ENCODE measurements at places on chromosomes 5 and 9.

DNA sequence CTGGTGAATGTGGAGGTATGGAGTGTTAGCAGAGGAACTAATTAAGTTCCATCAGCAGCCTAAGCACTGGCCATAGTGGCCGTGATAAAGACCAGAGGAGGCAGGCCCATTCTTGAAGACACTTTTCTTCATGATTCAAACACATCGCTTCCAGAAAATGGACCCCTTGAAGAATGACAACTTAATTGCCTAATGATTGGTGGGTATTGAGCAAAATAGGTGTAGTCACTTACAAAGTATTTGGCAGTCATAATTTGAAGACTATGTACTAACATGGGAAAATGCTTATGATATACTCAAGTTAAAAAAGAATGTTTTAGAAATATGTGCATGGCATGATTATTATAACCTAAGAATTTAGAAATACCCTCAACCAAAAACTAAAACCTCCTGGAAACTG, 44.8 kb downstream of the MEGF10 start:
- DNase-seq, result no peak

DNA sequence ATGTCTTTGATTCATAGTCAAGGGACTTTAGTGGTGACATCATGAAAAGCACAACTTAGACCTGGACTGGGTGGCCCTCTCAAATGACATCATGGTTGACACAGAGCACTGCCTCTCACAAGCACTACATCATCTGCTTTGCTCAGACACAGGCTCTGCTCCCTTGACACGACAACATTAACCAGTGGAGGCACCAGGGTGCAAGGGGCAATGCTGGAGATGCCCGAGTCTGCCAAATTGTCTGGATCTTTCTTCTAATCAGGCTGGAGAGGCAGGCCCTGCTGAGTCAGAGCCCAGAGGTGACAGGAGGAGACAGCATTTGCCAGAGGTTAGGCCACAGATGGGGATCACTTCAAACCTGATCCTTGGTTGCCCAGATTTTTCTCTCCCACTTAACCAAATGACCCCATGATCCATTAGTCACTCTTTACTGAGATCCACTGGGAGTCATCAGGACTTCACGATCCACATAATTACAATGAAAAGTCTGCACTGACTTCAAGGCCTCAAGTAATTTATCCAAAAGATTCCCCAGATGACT, 174.4 kb downstream of the SLIT3 start:
- DNase-seq, result no peak

DNA sequence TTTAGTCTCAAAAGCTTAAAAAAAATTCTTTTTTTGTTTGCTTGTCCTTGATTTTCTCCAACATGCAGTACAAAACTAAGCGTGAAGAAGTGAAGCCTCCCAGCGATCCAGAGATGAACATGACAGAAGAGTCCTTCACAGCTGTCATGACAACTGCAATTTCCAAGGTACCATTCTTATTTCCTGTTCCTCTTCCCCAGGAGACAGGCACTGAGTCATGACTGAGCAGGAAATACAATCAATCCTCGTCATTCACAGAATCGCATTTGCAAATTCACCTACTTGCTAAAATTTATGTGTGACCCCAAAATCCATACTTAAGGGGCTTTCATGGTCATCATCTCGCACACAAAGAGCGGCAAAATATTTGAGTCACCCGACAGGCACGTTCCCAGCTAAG, 77.3 kb downstream of the SLC1A1 start:
- no peak for DNase-seq

DNA sequence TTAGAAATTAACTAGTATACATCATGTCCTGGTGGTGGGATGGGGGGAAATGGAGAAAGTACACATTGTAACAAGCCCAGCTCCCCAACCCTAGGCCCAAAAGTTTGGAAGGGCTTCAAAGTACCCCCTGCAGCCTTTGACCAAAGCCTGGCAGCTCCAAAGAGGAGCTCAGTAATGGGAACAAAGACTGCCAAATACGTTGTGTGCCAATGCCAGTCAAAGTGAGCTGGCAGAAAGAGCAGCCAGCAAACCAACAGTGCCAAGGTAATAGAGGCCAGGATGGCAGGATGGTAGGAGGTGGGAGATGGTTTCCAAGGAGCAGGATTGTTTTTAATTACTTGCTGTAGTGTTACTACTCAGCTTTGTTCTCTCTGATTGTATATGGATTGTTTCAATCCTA, 248.3 kb downstream of the COX7C start:
- no peak for DNase-seq

DNA sequence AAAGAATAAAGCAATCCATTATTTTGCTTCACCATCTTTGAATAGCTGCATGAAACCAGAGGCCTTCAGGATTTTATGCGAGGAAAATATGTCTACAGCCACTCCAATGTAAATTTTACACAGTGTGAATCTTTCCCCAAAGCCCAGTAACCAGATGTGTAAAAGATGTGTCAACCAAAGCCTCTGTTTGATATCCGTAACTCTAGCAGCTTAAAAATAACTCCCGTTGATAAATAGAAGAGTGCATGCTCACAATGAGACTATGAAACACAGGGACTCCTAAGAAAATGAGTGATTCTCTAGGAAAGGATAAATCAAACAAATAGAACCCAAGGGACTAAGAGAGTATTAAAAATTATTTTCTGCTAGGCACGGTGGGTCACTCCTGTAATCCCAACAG, 60.0 kb upstream of the NPR3 start:
- no peak for DNase-seq

DNA sequence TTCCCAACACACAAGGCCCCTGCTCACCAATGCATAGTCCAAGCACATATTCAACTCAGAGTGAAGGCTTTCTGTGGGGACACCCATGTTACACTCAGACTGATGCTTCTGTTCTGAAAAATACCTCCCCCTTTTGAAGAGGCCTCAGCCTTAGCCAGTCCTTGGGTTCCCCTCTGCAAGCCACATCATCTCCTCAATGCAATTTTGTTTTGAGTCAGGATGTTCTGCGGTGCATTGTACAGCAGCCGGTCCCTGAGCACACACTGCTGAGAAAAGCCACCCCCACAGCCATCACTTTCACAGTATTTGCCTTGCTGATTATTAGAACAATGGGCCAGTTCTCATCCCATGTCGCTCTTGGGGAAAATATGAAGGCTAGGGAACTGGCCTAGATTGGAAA, 241.2 kb downstream of the FAM114A2 start:
- no peak for DNase-seq

GRCh38 chr9:91113016-91113415, 248.7 kb downstream of the AUH start:
- DNase-seq, result peak; percentile 88

- DNase-seq, result no peak
Observed at GRCh38 chr5:178274781-178275537, 42.4 kb upstream of the PHYKPL start.

DNA sequence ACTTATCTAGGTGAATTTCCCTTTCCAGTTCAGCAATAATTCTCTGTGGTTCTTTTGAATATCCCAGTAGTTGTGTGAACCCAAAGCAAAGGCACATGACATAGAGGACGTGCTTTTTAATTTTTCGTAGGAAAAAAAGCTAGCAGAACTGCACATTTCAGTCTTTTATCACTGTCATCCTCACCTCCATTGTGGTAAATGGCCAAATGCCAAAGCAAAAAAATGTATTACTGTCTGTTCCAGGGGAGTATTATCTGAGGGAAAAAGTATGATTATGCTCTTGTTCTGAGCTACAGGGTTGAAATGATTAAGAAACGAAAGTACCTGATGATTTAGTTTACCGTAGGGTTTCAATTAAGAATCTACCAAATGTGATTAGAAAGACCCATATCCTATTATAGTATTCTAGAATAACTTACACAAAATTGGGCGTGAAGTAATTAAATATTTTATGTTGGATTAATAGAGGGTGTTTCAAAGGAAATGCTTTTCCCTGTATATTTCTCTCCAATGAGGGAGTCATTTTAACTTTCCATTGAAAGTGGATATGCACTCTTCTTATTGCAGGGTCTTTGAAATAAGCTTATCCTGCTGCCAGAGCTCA, 62.7 kb downstream of the CAVIN4 start:
- DNase-seq, result no peak

DNA sequence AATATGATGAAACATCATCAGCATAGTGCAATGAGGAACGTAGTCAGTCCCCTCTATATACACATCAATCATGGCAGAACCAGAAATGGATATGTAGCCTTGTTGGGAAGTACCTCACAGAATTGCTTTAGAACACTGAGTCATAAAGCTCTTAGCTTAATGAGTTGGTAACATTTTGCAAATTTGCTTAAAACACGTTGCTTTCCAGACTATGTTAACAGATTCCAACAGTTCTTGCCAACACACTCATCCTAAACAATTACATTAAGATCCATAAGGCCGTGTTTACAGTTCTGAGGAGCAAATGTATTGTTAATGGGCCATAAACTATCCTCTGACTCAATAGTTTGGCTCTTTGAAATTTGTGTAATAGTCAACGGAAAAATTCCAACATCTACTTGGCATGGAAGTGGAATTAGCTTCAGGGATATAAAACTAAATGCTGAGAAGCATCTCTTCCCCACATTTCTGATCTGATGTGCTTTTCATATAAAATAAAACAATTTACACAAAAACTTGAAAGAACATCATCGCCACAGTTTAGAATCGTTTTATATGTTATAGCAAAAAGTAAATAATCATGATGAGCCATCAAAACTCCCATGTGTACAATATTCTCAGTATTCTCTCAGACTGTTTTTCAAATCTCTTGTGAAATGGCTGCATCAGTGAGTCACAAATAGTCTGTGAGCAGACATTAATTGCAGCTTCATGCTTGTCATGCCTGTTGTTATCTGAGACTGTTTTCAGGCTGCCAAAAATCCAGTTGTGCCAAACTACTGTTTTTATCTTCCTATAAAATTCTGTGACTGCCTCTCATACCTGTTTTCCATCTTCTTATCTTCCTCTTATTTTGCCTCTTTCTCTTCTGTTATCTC, 291.9 kb downstream of the COX7C start:
- no peak for DNase-seq

DNA sequence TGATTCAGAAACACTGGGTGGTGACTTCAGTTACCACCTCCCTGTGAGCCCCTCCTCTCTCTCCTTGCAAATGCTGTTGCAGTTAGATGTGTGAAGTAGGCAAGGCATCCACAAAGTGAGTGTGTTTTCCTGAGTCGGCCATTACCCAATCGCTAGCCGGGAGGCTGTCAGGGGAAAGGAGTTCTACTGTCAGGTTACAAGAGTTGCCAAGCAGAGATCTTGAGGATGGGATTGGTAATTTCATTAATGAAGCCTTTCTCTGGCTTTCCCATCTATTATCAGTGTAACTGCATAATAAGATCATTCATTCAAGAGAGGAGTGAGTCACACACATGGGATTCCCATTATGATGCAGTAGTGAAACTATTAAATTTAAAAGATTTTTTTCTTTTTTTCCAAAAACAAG, 106.9 kb downstream of the GLDC start:
- DNase-seq, result no peak

- DNase-seq, result no peak
Observed at GRCh38 chr5:639253-639530, 27.1 kb downstream of the CEP72 start.

DNA sequence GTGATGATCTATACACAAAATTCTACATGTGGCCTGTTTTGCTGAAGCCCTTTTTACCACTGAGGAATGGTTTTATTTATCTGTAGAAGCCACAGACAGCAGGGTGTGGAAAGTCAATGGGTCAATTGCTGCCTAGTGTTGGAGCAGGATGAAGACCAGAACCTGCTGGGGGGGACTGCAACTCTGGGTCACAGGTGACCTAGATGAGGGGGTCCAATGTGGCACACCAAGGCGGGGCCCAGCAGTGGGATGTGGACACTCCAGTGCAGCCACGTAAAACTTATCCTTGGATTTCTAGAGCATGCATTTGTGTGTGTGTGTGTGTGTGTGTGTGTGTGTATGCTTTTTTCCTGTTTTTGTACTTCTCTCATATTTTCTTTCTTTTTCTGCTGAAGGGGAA, 147.5 kb upstream of the PHYKPL start:
- no peak for DNase-seq

DNA sequence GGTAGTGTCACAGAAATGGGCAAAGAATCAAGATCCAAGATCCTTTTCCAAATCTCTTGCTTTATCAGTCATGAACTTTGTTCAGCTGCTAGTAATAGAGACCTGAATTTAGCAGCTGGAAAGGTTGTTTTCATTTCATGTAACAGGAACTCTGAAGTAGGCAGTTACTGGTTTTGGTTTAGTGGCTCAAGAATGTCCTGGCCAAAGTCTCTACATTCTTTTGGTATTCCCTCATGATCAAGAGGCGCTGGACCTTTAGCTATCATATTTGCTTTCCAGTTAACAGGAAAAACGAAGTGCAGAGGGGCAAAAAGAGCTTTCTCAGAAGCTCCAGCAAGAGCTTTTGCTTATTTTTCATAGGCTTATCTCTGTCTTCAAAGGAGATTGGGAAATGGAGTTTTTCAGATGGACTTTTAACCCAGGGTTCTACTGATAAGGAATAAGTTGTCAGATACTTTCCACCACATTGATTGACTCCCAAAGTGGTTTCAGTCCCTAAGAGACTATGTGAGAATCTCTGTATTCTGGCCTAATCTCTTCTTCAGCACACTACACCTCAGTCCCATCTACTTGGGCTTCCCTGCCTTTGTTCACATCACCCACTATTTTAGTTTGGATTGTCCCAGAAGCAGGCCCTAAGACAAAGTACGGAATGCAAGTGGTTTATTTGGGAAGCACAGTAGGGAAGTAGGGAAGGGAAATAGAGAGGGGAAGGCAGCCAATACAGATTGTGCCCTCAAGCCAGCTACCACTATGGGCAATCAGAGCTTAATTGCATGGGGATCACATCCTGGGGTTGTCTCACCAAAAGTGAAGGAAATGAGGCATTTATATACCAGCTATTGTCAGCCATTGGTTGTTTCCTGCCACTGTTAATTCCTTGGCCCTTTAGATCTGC, 359.3 kb downstream of the LRRC70 start:
- no peak for DNase-seq

- no peak for DNase-seq
Observed at GRCh38 chr5:159017786-159018185, 81.9 kb downstream of the EBF1 start.

DNA sequence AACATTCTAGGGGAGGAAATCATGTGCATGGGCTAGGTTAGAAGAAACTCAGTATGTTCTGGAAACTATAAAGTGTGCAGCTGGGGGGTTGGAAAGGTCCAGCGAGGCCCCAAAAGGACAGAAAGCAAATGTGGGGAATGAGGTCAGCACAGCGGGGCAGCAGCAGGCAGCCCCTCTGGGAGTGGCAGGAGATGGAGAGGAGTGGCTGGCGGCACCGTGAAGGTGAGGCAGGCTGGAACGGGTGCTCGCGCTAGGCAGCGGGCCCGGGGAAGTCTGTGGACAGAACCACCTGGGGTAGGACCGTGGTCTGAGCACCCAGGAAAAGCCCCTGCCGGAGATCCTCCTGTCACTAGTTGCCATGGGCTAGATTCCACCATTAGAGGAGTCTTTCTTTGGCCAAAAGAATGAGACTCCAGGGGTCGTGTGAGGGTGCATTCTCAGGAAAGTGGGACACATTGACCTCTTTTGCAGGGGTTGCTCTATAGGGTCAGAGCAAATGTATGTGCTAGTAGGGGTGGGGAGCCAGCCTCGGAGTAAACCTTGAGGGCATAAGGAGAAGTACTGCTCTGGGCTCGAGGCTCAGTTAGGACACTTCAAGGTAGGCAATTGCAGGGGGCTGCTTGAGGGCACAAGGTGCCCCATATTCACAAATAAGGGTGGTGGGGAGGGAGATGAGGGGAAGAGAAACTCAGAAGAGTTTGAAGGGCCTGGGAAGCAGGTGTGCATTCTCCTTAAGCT, 61.2 kb downstream of the IL6ST start:
- DNase-seq, result no peak

GRCh38 chr9:33024966-33025571, at the start of gene DNAJA1:
Gene DNAJA1 (plus strand): TSS chr9:33025273. CDS start chr9:33026485, 1,212 bp downstream.
- DNase-seq, result peak; percentile 92

GRCh38 chr9:133080161-133080560, 18.4 kb downstream of the CEL start:
- no peak for DNase-seq

GRCh38 chr5:138180183-138180782, 1.4 kb downstream of the KIF20A start:
- peak; percentile 71 for DNase-seq
